NCI-H1092 treated with DMSO at 0.1 percent for 48 hours (cell line): ENCODE measurements at places on chromosomes 2 and 18.

- DNase-seq: no peak
Measured at GRCh38 chr2:74076074-74076470, 71.6 kb downstream of the BOLA3 start.

DNA sequence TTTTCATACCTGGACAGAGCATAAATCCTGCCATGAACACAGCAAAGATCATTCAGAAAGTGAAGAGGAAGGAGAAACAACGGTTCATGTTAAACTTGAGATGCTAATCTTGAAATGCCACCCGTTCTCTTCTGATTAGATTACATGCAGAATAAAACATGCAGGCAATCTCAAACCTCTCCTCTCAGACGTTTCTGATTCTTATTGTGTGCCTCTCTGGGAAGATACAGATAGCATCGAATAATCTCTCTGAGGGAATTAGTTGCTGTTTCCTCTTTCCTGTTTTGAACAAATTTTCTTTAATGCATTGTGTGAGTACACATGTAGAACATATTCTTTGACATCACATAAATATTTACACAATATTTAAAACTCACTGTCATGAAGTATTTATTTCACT, 313.4 kb downstream of the PRKCE start:
- DNase-seq: no peak

- no peak for DNase-seq
Measured at GRCh38 chr2:176885001-176885643, 327.5 kb upstream of the HNRNPA3 start.

DNA sequence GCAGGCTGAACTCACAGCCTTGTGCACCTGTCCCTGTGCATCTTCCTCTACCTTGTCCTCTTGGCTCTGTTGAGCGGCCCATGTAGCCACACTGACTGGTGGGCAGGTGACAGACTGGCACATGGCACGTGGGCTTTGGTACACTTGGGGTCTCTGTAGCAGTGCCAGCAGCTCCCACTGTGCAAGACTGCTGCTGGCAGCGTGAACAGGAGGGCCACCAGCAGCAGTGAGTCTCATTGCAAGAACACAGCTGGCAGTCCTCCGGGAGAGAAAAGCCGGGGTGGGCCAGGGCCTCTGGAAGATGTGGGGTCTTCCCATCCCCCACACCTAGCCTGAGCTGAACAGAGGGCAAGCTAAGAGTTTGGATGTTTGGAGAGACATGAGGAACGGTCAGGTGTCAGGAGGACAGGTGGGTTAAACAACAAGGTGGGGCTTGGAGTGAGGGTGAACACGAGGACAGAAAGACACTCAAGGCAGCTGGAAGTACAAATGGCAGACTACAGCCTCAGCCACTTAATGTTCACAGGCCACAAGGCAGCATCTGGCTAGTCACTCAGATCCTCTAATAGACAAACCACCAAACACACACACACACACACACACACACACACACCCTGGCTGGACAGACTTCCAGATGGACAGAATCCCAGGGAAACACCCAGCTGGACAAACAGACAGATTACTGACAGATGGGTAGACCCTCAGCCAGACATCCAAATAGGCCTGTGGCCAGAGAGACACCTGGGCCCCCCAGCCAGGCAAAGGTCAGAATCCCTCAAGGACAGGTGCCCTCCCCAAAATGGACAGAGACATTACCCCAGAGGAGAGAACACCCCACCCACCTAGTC, 2.3 kb upstream of the PTPN18 start:
- DNase-seq: no peak

DNA sequence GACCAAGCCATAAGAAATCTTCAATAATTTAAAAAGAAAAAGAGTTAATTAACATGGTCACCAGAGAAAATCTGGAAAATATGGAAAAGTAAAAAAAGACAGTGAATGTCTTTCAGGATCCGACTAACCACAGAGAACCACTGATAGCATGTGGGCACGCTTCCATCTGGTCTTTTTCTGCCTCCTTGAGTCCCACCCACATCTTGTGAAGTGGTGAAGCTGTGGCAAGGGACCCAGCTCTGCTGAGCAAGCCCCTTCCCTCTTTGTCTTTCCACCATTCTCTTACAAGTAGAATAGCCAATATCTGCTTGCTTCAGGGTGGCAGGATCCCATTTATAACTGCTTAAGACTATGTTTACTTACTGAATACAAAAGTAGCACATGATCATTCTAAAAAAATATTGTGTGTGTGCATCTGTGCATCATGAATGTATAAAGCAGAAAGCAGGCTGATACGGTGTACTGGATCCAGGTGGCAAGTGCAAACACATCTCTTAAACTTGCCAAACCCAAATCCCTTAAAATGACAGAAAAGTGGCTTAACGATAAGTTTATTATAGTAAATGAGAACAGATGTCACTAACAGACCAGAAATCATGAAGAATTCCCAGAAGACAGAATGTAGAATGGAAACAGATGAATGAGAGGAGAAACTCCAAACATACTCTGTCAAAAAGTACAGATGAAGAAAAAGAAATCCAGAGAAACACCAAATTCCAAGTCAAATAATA, 52.3 kb downstream of the FOXI3 start:
- no peak for DNase-seq

- DNase-seq: no peak
Measured at GRCh38 chr2:85662899-85663593, 5.0 kb downstream of the SFTPB start.

DNA sequence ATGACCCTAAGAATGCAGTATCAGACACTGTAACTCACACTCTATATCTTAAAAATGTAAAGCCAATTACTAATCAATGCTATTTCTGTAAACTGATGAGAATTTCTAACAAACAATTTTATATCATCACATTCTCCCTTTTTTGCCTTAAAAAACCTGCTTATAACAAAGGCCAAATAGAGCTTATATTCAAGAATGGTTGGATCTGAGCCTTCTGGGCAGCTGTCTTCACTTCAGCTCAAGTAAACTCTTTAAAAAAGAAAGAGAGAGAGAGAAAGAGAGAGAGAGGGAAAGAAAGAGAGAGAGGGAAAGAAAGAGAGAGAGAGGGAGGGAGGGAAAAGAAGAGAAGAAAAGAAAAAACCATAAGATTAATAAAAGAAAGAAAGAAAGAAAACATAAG, 231.8 kb downstream of the KCNE4 start:
- no peak for DNase-seq

- no peak for DNase-seq
Measured at GRCh38 chr18:36770315-36770946, 58.4 kb downstream of the TPGS2 start.

DNA sequence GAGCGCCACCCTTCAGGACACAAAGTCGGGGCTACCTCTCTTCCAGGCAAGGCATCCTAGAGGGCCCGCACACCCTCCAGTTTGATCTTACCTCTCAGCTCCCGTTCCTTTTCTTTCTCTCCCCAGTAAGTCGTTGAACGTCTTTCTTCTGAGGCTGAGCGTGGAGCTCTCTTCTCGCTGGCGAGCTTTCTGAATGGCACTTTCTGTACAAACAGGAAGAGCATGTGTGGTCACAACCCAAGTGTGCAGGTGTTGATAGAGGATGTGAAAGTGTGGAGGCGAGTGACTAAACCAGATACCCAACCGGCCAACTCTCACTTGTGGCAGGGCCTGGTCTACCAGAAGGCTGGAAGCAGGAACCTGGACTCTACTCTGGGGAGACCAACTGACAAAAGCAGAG, at the start of gene AFF3:
AFF3 (minus strand) TSS at position 198 of the 400 bp plus-strand sequence. CDS start 38,136 bp downstream, outside the sequence.
- no peak for DNase-seq

DNA sequence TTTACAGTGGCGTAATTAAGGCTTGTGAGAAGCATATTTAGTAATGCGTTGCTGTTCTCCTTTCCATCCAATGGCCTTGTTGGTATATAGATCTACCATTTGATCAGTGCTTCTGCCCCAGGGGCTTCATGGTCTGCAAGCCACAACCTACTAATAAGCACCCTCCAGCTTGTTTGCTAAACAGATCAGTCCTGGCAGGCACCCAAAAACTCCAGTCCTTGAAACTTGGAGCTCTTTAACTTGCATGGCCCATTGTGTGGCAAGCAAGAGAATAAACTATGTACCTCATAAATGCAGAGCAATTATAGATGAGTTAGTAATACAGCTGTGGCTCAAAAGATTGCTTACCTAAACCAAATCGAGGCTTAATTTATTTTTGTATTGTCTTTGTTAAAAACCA, 158.5 kb downstream of the FTCDNL1 start:
- DNase-seq: peak; percentile 84

DNA sequence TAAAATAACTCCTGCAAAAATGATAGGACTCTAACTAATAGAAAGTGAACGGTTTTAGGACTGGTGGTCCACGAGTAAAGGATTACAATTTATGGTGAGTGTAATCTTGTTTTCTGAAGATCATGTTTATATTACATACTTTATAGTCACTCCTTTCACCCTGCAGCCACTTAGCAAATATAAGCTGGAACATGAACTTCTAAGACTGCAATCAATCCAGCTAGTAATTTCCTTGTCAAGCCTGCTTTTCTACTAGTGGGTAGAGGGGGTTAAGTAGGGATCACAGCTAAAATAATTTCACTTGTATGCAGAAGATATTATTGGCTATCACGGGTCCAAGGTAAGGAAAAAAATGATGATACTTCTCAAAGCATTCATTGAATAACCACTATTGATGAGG, 125.5 kb upstream of the NETO1 start:
- no peak for DNase-seq

DNA sequence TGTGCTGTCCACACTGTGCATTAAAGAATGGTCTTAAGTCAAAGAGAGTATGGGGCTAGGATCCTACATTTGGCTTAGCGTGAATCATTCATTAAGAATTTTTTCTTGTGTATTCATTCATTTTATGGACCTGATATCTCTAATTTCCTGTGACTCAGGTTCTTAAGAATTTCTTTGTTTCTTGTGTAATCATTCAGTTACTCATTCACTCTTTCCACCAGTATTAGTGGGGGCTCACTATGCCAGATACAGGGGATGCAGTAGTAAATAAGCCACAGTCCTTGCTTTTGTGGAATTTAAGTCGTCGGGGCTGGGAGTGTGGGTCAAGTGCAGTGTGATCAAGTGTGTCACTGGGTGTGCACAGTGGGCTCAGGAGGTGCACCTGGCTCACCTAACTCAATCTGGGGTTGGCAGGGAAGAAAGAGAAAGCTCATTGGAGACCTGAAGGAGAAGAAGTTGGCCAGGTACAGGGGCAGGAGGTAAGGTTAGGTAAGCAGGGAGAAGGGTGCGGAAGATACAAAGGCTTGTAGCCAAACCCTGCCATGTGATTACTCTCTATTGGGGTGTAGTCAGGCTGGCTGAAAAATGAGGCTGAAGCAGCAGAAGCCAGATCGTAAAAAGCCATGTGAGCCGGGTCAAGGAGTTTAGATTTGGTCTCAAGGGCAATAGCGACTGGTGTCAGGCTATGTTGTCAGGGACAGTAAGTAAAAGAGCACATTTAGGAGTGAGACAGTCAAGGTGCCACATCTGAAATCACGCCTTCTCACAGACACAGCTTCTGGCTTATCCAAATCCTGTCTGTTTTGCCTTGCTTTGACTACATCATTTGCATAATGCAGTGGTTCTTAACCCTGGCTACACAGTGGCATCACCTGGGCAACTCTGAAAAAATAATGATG, 67.2 kb downstream of the KCTD1 start:
- DNase-seq: no peak

DNA sequence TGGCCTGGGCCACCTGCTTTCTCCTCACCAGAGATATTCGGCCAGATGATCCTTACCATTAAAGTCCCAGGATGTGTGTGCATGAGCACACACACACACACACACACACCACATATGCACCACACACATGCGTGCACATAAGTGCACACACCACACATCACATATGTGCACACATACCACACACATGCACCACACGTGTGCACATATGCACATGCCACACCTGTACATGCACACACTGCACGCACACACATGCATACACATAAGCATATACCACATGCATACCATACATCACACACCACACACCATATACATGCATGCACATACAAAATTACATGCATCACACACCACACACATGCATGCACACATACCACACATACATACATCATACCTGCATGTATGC, 38.7 kb downstream of the RPL37A start:
- no peak for DNase-seq

GRCh38 chr18:55228707-55229106, 269.4 kb upstream of the CCDC68 start:
- no peak for DNase-seq

DNA sequence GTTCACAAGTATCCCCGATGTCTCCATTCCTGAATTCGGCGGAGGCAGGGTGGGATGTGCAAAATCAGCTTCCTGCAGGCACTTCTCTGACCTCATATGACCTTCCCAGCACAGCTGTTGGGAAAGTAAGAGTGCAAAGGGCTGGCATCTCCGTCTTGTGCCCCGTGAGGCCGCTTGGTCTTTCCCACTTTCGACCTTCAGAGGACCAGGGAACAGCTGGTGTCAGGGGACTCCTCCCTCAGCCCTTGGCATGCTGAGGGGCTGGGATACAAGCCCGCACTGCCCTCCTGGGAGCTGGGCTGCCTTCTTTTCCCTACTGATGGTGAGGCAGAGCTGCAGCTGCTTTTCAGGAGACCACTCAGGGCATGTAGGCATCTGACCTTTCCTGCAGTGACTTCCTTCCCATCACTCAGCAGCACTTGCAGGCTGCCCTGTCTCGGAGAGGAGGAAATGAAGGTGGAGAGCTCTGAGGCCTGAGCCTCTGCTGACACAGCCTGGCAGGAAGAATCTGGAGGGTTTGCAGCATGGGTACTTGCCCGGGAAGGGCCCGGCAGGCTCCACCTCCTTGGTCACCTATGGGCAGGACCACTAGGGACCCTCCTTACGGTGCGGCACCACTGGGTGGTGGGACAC, 277.2 kb upstream of the HS6ST1 start:
- DNase-seq: no peak

DNA sequence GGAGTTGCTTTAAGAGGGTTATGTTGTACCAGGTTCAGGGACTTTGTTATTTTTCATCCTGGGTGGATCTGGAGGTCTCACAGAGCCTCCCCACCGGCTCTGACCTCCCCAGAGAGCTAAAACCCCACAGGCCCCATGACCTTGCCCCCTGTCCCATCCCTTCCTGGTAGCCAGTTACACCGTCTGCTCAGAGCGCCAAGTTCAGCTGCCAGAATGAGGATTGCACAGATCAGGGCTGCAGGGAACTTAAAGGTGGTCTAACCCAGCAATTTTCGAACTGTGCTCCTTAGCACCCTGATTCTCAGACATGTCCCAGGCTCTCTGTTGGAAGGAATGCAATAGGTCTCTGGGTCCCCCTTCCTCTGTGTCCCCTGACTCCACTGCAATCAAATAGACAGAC, 32.1 kb downstream of the ATOH8 start:
- no peak for DNase-seq

DNA sequence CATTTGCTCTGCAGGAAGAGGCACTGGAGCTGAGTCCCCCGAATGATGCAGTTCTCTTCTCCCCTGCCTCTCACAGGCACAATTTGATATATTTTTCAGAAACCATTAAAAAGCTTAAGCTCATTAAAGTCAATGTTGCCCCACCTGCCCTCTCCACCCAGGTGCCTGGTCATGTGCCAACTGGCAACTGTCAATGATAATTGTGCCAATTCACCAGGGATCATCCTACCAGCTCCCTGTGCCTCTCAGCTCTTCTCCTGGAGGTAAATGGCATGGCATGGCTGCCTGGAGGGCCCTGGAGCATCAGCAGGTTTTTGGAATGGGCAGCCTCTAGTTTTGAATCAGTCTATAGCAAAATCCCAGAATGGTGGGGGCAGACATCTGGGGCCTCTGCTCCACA, 279.6 kb upstream of the ID2 start:
- DNase-seq: peak; percentile 70

- no peak for DNase-seq
Measured at GRCh38 chr2:71849607-71850305, 297.9 kb downstream of the CYP26B1 start.
